ENCODE measurements at places on chromosomes 16 and 17.

GRCh38 chr16:84740596-84741116, 40.9 kb downstream of the USP10 start:
- DNase-seq = no peak

GRCh38 chr17:7406235-7406825, 1.3 kb upstream of the NLGN2 start:
- no peak for DNase-seq

GRCh38 chr16:88957887-88958577, 19.0 kb downstream of the CBFA2T3 start:
- DNase-seq = peak; percentile 42

GRCh38 chr17:63434951-63435571, 11.0 kb downstream of the CYB561 start:
- DNase-seq = no peak

DNA sequence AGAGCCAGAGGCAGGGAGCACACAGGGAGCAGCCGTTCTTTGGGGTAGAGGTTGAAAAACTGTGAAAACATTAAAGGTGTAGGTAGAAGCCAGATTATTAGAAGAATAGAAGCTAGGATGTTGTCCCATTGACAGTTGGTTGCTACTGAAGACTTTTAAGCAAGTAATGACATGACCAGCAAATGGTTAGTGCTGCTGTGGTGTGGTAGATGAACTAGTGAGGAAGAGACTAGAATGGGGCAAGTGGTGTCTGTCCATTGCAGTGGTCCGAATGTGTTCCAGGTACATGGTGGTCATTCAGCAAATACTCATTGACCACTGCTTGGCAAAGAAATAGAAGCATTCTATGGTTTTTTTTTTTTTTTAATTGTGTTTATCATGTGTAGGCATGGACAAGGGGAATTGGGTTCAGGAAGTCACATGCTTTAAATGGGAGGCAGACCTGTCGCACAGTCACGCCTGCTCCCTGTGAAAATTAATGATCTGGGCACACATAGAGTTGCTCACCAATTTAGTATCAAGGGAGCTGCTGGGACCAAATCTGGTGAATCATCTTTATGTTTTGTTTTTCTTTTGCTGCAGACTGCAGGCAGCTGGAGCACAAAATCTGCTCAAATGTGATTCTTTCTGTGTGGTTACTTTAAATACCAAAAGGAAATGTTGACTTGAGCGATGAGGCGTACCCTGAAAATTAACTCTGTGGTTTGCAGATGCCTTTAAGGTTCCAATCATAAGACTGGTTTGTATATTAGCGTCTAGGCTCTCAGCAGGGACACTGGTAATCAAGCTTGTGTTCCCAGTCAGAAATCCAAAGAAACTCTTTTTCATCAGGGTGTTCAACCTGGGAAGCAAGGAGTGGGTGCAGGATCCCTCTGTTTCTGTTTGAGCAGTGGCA, 30.7 kb downstream of the YPEL2 start:
- DNase-seq = no peak

DNA sequence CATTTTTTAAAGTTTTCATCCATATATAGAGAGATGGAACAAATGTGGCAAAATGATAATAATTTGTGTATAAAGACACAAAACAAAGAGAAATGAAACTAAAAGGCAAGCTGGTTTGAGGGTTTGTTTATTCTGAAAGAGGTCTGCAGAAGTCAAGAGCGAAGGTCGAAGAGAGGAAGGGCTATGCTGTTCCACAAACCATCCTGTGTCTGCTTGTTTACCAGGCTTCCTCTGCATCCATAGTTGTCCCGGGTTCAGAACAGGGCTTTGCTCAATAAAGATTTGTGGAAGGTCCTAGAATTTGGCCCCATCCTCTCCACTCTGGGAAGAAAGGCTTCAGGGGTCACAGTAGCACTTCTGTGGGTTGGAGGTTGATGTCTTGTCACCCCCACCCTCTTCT, 2.4 kb upstream of the MARVELD3 start:
- no peak for DNase-seq

- DNase-seq = no peak
Observed at GRCh38 chr16:70390774-70391173, 44.1 kb downstream of the DDX19A start.

GRCh38 chr17:68790492-68790891, 164.7 kb downstream of the ABCA8 start:
- DNase-seq = no peak

DNA sequence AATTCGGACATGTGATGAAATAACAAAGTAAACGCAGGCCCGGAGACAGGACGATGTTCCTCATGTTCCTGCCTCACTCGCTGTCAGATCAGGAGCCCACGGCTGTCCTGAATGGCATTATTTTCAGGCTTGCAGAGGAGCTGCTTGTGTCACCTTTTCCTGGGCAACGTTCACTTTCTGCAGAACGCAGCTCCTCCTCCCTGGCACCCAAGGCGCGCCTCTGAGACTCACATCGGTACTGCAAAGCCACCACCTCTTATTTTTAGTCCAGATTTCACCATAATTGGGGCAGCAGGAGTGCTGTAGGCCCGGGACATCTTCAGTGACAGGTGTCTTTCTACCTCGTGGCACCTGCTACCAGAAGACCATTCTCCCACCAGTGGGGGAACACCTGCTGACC, 8.0 kb upstream of the C16orf96 start:
- no peak for DNase-seq

- no peak for DNase-seq
Observed at GRCh38 chr17:78442648-78443218, 64.3 kb downstream of the PGS1 start.

DNA sequence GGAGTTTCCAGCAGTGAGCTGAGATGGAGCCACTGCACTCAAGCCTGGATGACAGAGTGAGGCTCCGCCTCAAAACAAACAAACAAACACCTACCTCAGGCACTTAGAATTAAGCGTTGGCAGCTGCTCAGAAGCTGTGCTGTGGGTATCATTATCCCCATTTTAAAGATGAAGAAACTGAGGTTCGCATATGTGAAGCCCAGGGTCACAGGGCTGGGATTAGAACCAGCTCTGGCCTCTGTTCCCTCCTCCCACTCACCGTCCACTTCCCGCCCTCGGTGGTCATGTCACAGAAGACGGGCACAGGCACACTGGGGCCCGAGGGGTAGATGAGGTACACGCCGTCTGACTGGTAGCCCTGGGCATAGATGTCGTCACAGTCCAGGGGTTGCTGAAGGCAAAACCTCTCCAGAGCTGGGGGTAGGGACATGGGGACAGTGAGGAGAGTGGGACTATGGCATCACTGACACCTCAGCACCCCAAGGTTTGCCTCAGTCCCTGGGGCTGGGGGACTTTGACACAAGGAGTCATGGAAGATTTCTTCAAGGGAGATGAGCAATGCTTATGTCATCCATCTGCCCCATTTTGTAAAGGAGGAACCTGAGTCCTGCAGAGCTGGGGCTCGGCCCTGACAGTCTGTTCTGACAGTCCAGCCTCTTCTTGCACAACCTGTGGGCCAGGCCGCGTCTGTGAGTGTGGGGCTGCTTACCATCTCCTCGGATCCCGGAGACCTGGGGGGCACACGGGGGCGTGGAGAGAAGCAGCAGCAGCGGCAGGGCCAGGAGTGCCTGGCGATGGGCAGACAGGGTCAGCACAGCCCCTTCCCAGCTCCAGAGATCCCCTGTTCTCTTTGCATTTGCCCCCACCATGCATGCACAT, 700 bp downstream of the MFAP4 start:
- no peak for DNase-seq

DNA sequence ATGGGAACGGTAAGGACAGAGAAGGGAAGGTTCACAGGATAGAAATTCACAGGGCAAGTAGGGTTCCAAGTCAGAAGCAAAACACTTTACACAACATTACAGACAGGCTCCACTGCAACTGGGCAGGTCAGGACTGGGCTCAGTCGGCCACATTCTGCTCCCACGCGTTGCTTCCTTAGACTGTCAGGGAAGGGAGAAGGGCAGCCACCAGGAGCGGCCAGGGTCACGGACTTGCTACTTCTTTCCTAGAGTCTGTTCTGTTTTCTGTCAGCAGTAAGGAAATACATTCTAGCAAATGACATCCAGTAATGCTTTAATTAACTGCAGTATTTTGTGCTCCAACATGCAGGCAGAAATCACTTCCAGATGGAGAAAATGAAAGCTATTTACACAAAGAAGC, 160.3 kb upstream of the RPH3AL start:
- no peak for DNase-seq

DNA sequence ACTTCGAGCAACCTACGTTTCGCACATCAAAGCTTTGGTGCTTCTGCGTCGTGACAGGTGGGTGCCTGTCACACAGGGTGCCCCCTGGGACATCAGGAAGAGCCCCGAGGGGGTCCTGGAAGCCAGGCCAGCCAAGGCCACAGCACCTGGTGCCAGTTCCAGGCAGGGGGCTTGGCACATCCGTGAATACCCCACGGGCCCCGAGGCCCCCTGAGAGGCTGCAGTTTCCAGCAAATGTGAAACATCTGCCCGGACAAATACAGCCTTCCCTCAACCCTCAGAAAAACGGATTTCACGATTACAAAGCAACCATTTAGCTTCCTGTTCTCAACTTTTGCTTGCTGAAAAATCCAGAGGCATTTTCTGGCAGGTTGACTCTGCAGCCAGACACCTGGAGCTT, 109.3 kb upstream of the METRNL start:
- no peak for DNase-seq

DNA sequence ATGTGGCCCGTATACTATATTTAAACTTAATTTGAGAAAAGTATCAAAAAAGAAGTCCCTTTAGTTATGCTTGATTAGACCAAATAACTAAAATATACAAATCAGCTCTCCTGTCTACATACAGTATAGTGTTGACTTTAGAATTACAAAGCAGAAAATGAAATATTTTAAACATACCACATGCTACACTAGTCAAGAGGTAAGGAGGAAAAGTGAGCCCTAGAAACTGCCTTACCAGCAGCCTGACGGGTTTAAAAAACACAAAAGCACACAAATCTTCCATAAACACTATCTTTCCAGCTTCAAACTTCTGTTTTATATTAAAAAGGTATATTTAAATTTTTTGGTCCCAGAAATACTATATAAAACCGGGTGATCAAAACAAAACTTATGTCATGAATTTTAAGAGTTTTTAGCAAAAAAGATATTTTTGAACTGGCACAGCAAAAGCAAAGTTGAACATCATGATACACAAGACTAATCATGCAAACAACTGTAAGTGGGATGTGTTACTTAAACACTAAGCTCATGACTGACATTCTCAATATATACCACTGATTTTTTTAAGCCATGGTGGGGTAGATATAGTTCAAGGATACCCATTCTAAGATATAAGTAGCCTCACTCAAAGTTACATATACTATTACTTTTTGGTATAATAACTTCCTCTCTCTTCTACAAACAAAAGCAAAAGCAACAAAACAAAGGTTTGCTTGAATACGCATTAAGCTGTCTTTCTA, 11.8 kb downstream of the KLHL10 start:
- DNase-seq = no peak

- no peak for DNase-seq
Observed at GRCh38 chr16:66846831-66847230, 2.6 kb downstream of the CA7 start.

DNA sequence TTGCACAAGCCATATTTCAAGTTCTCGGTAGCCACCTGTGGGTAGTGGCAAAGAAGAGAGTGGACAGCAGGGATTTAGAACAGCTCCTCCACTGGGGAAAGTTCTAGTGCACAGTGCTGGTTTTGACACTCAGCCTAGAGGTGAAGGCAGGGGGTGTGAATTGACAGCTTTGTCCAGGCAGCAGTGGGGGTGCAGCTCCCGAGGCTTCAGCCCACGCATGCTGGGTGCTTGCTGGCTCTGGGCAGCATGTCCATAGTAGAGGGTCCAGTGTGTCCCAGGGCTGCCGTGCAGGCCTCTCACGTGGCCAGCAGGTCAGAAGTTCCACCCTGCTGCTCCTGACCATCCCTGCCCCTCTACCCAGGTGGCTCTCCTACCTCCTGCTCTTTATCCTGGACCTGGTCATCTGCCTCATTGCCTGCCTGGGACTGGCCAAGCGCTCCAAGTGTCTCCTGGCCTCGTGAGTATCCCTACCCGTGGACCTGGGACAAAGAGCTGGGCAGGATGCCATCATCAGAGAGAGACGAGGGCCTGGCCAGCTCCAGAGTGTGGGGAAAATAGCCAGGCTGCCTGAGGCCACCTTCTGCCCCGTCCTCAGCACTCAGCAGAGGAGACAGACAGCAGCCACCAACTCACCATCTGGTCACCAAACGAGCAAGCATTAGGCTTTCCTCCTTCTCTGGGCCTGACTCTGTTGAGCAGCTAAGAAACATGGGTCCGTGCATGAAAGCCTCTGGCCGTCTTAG, 29.8 kb downstream of the TTYH2 start:
- no peak for DNase-seq

DNA sequence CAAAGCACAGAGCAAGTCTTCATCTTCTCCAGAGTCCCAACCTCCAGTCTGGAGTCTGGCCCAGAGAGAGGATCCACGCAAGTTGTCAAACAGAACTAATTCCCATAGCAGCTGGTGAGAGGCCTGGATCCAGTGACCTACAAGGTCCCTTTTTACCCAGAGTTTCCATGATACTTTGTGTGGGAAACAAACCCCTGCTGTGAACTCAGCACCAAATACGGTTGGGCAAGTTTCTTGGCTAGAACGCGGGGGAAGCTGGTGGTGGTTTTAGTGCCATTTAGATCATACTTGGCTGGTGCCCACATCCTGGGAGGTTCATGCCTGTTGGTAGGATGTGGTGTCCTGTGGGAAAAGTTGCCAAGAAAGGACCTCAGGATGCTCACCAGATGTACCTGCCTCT, 18.1 kb downstream of the TMC7 start:
- peak; percentile 70 for DNase-seq

DNA sequence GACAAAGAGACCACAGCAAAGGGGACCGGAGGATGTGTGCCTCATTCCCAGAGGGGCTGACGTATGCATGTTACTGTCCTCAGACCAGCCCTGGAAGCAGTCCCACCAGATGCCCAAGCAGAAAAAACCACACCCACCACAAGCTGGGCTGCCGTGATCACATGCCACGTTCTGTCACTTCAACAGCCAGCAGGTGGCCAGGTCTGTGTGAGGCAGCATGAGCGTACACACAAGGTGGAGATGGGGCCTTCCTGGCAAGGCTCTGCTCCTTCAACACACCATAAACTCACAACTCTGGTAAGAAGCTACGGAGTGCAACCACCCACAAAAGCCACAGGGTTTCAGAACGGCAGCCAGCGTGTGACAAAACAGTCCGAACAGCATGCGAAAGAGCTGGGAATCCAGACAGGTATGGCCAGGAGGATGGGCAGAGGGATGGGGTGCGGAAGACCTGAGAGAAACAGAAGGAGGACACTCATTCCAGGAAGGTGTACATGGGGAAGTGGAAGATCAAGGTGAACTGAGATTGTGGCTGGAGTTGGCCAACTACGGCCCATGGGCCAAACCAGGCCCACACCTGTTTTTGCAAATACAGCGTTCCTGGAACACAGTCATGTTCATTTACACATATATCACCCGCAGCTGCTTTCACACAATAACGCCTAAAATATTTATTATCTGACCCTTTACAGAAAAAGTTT, 27.9 kb downstream of the MBTPS1 start:
- no peak for DNase-seq

All from putamen (tissue), 1 donor.